ENCODE measurements at places on chromosomes 6 and 20.
A peak's percentile ranks its signal among the peaks of the same experiment; 100 is the strongest.

GRCh38 chr20:24777746-24778145 is 171.3 kb upstream of the CST7 start:
- DNase-seq, result no peak

GRCh38 chr6:36650848-36651478 is 27.6 kb upstream of the CDKN1A start:
- no peak for DNase-seq

GRCh38 chr6:157996201-157996712 is 14.6 kb downstream of the SYNJ2 start:
- no peak for DNase-seq

GRCh38 chr6:81985191-81985590 is 232.7 kb upstream of the TENT5A start:
- no peak for DNase-seq

DNA sequence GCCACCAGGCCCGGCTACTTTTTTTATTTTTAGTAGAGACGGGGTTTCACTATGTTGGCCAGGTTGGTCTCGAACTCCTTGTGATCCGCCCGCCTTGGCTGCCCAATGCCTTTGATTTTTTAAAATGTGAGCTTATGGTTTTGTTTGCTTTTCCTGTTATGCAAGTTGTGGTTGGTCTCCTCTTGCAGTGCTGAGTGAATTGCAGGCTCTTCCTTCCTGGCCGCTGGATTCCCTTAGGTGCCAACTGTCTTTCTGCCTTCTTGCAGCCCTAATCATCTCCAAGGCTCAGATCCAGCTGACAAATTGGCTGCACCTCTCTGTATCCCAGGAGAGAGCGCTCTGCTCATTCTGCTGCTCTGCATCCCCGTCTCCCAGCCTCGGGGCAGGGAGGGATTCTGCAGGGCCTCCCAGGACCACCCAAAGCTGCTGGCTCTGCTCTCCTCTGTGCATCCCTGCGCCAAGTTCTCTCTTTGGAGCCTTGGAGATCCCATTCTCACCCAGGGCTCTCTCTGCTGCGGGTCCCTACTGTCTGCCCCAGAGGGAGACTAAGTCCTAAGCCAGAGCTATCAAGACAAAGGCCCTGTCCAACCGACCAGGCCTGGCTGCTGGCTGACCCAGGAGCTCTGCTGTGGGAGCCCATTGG is 14.1 kb upstream of the EMILIN3 start:
- no peak for DNase-seq

DNA sequence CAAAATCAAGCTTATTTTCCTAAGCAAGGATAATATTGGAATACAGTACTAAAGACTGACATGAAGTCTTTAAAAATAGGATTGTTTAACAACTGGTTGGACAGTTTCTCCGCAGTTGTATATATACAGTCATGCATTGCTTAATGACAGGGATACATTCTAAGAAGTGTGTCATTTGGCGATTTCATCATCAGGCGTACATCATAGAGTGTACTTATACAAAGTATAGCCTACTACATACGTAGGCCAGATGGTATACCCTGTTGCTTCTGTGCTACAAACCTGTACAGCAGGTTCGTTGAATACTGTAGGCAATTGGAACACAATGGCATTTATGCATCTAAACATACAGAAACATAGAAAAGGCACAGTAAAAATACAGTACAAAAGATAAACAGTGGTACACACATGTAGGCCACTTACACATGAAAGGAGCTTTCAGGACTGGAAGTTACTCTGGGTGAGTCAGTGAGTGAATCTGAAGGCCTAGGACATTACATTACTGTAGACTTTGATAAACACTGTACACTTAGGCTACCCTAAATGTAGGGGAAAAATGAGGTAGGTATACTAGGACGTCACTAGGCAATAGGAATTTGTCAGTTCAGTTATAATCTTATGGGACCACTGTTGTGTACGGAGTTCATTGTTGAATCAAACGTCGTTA is 20.1 kb downstream of the HECA start:
- DNase-seq, result no peak

DNA sequence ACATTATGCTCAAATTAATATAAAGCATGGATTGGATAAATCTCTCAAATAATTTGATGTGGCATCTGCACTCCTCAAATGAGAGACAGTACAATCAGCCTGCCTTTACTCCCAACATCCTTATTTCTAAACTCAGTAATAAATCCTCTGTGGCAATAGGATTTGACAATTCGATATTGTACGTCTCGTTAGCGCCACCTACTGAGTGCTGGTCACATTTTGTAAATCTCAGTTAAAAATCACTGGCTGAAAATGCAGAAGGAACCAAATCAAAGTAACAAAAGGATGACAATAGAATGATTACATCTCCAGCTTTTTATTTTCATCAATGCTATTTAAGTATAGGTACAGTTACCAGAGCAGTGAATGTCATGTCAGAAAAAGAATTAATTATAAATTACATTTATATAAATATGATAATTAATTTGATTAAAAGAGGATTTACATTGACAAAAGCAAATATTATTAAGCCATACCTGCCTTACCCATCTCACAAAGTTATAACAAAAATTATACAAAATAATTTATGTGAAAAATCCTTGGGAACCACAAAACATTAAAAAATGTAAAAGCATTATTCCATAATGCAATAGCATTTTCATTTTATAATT is 20.2 kb upstream of the GJE1 start:
- peak; percentile 53 for DNase-seq

GRCh38 chr20:60361761-60362395 is 403.7 kb downstream of the CDH26 start:
- no peak for DNase-seq

- DNase-seq, result no peak
Observed at GRCh38 chr6:146355521-146356100, 188.0 kb upstream of the RAB32 start.

DNA sequence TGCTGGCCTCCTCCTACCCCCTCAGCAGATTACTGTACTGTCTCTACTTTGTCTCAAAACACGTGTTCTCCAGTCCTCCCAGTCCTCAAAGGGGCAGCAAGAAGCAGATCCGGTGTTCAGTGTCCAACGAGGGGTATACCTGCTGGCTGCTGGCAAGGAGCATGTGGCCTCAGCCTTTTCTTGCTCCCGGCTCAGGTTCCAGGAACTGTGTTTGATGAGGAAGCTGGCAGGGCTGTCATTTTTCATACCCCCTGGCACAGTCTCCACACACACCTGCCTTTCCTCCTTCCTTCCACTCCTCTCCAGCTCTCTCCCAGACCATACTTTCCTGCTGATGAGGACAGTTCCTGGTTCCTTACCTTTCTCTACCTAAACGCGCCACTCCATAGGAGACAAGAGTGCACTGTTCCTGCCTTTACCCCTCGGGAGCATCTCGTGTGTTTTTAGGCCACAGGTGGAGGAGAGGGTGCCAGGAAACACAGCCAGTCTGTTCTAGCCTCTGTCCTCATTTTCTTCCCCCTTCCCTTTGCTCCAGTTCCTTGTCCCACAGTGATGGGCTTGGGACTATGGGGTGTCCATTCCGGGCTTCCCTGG is 77.2 kb downstream of the SSR1 start:
- DNase-seq, result no peak

- DNase-seq, result no peak
Observed at GRCh38 chr20:56762401-56762800, 133.3 kb downstream of the TFAP2C start.

DNA sequence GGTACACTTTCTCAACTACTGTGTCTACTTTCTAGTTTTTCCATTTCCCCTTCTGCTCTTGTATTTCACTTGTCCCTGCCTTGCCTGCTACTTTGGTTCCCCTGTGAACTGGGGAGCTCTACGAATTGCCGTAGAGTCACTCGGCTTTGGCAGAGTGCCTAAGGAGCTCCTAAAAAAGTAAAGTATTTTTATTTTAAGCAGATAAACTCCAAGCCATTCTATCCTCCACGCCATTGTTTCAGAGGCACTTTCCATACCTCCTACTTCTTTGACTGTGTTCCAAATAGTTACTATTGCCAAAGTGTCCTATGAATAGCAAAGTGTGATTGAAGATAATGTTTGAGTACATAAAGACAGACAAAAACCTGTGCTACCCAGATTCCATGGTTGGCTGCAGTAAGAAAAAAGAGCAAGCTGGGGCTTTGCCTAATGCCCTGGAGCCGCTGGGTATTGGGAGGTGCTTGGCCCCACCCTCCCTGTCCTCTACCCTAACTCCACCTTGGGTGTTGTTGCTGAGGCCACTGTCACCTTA is 5.1 kb upstream of the MBOAT1 start:
- no peak for DNase-seq

GRCh38 chr6:142071981-142072380 is 60.7 kb upstream of the GJE1 start:
- no peak for DNase-seq

GRCh38 chr6:75084018-75084417 is 121.8 kb downstream of the COL12A1 start:
- DNase-seq, result no peak

DNA sequence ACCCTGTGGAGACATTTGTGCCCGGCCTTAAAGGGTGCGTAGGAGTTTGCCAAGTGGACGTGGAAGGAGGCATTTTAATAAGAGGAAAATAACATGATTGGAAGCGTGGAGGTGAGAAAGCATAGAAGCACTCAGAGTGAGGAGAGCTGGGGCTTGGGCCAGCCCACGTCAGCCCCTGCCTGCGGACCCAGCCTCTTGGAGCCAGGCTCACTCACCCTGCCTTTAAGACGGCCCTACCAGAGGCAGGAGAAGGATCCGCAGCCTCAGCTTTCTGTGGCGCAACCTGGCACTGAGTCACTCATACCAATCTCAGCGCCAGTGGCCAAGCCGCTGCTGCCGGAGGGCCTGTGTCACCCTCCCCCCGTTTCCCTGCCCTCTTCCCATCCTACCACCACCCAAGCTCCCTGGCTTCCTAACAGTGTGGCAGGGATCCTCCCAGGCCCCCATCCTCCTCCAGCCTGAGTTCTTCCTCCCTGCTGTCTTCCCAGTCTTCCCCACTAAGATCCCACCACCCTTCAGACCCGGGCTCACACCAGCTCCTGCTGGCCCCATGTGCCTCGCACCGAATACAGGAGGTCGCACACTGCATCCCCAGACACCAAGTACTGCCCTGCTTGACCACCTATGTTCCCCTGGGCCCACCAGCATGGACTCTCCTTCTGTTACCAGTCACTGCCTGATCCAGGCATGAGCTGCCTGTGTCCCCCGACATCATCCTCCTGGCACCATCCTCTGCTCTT is 285.2 kb downstream of the UST start:
- DNase-seq, result no peak

GRCh38 chr6:25239498-25239897 is 39.7 kb upstream of the CARMIL1 start:
- no peak for DNase-seq

DNA sequence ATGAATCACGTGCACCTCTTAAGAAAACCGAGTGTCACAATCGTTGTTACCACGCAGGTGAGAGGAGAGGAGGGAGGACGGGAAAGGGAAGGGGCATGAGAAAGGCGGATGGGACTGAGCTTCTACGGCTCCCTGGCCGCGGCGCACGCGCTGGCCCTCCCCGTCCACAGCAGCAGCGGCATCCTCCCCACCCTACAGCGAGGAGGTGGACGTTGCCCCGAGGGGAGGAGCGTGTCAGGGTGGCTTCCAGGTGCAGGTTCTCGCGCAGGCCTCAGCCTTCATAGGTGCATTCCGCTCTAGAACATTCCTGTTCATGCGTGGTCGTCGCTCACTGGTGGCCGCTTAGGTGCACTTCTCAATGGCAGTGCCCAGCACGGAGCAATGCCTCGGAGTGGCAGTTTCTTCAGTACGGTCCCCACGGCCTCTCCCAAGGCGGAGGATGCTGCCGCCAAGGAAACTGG is 29.7 kb upstream of the AFDN start:
- no peak for DNase-seq

- no peak for DNase-seq
Observed at GRCh38 chr6:29924731-29925130, 17.6 kb upstream of the HLA-A start.

DNA sequence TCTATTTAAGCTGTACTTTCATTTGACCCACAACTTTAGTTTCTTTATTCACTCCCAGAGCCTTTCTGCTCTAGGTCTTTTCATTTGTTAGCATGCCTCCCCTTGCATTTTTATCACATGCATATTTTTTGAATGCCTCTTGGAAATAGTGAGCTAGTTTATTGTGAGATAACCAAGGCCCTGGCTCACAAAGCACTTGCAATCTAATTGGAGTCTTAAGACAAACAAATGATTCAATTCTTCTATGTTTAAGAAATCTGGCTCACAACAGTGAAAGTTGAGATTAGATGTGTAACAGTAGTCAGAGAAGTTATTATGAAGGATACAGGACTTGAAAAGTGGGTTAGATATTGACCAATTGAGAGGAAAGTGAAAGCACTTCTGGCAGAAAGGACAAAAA is 173.4 kb downstream of the MOXD1 start:
- no peak for DNase-seq

DNA sequence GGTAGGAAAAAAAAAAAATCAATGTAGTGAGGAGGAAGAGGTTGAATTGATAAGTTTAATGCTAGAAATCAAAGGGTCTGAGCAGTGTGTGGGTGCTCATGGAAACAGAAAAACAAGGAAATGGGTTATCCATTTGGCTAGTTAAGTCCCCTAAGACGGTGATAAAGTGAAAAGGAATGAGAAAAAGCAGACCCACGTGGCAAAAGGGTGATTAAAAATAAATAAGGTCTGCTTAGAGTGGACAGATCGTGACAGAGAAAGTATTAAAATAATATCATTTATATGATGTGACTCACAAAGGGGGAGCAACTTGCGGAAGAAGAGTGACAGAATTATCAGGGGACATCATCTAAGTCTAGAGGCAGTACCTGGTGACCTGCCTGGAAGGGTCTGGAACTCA is 251.7 kb upstream of the THEMIS start:
- DNase-seq, result no peak

- DNase-seq, result no peak
Observed at GRCh38 chr6:155959898-155960495, 504.4 kb upstream of the NOX3 start.

GRCh38 chr6:150625927-150626326 is 26.2 kb downstream of the PLEKHG1 start:
- no peak for DNase-seq

DNA sequence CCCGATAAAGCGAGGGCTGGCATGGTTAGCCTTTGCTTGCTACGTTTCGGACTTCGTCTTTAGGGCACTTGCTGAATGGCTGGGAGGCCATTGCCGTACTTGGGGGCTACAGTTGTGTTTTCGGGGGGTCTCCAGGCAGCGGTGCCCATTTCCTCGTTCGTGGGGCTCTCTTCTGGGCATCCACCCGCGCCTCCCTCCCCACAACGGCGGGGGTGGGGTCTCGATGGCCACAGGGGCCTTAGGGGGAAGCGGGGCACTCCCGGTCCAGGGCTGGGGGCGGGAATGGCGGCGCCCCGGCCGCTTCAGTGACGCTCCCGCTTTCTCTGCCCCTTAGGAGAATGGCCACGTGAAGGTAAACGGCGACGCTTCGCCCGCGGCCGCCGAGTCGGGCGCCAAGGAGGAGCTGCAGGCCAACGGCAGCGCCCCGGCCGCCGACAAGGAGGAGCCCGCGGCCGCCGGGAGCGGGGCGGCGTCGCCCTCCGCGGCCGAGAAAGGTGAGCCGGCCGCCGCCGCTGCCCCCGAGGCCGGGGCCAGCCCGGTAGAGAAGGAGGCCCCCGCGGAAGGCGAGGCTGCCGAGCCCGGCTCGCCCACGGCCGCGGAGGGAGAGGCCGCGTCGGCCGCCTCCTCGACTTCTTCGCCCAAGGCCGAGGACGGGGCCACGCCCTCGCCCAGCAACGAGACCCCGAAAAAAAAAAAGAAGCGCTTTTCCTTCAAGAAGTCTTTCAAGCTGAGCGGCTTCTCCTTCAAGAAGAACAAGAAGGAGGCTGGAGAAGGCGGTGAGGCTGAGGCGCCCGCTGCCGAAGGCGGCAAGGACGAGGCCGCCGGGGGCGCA is 2.4 kb downstream of the MARCKS start:
- DNase-seq, result peak; percentile 28
